ENCODE measurements at places on chromosomes 11 and 22.
A peak's percentile ranks its signal among the peaks of the same experiment; 100 is the strongest.

GRCh38 chr11:4072668-4073285 is 21.8 kb upstream of the RRM1 start:
- DNase-seq = peak; percentile 16

DNA sequence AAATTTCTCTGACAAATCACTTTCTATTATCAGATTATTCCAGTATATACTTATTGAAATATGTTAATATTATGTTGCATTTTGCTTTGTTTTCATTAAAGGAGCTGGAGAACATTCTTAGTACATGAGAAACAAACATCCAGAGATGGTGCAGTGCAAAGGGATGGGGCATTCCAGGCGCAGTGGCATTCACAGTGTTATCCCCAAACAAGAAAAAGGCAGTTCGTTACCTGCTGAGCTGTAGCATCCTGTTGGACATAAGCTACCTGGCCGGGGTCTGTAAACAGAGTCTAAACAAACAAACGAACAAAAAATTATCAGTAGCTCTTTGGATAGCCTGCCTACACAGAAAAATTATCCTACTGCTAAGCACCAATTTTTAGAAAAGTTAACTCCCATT is 47.4 kb downstream of the PRDM10 start:
- no peak for DNase-seq

DNA sequence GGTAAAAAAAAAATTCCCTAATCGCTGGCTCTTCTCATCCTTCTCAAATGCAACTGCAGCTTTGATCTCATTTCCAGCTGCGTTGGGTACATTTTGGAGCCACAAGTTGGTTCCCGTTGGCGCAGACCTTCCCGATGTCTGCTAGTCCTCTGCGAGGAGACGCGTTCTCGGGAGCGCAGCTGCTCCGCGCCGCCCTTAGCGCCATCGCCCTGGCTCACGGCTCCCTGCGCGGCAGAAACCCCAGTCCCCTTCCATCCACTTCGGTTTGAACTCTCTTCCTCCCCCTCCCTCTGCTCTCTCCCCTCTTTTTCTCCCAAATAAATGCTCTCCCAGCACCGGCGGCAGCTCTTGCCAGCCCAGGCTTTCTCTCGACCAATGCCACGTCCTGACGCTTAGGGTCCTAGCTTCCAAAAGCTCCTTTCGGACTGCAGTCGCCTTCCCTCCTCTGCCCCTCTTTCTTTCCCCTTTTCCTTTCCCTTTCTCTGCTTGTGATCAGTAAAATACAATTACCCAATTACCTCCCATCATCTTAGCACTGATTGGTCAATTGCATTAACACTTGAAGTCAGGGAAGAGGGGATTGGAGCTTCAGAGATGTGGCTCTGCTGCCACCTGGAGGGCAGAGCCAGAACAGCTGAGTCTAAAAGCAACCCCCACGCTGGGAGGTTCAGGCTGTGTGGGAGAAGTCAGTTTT is 1165.7 kb downstream of the LRRC4C start:
- DNase-seq = no peak

- no peak for DNase-seq
These were observed 35.7 kb downstream of the SIK3 start for GRCh38 chr11:117062498-117062897.

All from T-helper 17 cell (primary cell).